ENCODE measurements at places on chromosomes 2 and 18. TPM values are rescaled to one million over a fixed set of nuclear protein-coding genes. Genes with fewer than 3 reads are reported as not detected.

The CSRNP3 gene
- total RNA-seq: 11.1 TPM

The POMC gene
- not detected for total RNA-seq

The CTAGE1 gene
- total RNA-seq: not detected

The AKAIN1 gene
- not detected for total RNA-seq

The GATA6 gene
- 55.2 TPM for total RNA-seq

The SNED1 gene
- 49.6 TPM for total RNA-seq

The ITPRIPL1 gene
- total RNA-seq: 2.6 TPM

- DNase-seq: no peak
Measured at GRCh38 chr2:196591004-196591403, 48.5 kb upstream of the CCDC150 start.

- no peak for DNase-seq
Measured at GRCh38 chr2:200330351-200331060, 24.0 kb downstream of the SPATS2L start.

GRCh38 chr2:80519121-80519643, 214.6 kb upstream of the LRRTM1 start:
- no peak for DNase-seq

DNA sequence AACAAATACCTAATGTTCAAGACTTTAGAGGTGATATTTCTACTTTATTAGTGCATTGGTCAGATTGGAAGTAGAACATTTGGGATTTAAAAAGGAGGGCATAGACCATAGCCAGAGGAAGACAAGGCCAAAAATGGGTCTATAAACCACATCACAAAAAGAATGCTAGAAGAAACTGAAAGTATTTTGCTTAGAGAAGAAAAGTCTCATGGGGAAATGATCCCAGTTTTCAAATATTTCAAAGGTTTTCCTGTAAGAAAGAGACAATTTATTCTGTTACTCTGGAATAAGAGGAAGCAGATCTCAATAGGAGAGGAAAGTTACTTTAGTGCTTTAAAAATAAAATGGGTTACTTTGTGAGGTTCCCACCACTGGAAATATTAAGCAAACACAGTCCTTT, 341.4 kb downstream of the TNS1 start:
- DNase-seq: no peak

DNA sequence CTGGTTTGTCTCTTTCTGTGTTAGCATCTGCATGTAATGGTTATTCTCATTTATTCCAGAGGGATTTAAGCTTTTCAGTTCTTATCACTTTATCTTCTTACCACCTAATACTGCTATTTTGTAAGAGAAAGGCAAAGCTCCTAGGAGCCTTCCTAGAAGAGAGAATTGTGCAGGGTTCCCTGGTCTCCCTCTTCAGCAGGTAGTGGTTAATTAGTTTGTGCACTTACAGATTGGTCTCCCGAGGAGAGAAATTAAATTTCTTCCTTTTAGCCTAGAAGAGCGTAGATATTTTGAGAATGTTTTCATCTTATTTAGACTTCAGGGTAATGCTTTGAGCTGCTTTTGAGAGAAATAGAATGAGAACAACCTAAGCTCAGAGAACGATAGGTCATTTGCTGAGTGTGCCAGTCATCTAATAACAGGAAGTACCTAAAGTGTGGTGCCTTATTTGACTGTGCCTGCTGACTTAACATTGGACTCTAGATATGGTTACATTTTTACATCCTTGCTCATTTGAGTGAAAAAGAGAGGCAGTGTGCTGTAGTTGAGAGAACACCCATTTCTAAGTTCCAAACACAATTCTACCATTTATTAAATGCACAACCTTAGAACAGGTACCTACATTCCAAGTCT, 651.4 kb downstream of the STK39 start:
- no peak for DNase-seq

- no peak for DNase-seq
Measured at GRCh38 chr2:46131-46470, 204 bp downstream of the FAM110C start.
